ENCODE measurements at places on chromosomes 5 and 9.

DNA sequence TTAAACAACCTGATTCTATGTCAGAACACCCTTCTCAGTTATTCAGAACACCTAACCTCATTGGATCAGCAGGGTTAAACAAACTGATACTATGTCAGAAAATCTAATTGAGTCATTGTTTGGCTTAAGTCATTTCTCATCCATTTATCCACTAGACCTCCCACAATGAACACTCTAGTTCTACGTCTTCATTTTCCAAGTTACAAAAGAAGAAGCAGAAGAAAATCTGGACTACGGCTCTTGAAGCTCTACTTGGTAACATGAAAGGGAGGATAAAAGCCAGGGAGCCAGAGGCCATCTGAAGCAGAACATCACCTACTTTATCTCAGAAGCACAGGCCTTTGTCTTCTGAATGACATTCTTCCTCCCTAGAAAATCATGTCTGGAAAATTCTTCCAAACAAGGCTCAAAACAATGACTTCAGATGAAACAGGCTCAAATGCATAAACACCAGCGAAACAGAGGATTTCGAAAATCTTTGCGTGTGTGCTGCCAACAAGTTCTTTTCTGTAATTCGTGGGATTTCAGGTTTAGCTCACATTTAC is 35.4 kb upstream of the TGFBI start:
- no peak for DNase-seq

DNA sequence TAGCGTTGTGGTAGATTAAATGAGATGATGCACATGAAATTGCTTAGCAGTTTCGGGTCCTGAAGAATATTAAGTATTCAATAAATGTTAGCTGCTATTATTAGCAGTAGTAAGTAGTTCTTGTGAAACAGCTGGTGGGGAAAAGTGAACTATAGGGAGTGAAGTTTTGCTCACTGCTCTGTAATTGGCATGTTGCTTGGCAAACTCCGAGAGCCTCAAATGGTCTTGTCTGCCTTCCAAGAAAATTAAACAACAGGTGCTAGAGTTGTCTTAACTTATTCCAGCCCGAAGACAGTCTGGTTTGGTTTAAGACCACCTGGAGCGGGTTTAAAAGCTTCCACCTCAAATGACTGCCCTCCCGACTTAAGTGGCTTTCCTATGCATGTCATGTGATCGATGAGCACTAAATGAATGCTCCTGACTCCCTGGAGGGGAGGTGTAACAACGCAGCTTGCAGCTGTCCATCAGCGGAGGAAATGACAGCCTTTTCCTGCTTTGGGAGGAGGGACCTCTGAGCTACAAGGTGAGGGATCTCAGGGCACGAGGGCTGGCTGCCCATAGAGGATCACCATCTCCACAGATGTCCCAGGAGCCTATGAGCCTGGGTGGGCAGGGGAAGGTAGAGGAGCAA is 202.9 kb upstream of the PANK3 start:
- DNase-seq = no peak

DNA sequence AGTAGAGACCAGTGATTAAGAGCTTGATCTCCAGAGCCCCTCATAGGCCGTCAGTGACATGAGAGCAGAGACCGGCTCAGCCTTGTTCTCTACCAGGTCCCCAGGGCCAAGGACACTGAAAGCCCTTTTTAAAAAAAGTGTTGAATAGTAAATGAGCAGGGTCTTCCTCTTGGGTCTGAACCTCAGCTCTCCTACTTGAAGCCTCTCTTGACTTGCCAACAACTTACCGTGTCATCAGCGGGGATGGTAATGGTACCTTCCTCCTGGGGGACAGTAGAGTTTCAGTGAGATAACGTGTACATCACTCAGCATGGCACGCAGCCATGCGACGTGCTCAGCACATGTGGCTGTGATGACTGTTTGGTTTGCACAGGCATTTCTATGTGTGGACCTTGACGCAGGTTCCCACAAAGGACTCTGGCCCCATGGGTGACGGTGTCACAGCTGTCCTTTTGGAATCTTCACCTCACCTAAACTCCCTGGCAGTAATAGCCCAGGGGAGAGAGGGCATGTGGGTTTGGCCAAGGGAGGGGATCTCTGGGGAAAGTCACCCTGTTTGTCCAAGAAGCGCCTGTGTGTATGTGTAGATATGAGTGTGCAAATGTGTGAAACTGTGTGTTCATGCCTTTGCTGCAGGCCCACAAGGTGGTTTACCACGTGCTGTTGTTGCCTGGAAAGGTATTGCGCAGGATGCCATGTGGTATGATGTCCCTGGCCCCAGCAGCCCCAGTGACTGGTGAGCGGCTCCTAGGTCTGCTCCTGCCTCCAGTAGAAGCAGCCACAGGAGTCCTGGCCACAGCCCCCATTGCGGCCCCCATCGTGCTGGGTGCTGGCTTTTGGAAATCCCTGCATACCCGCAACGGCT is 18.7 kb downstream of the ERGIC1 start:
- no peak for DNase-seq

GRCh38 chr5:171475596-171475995 is 56.1 kb downstream of the FGF18 start:
- DNase-seq = no peak

DNA sequence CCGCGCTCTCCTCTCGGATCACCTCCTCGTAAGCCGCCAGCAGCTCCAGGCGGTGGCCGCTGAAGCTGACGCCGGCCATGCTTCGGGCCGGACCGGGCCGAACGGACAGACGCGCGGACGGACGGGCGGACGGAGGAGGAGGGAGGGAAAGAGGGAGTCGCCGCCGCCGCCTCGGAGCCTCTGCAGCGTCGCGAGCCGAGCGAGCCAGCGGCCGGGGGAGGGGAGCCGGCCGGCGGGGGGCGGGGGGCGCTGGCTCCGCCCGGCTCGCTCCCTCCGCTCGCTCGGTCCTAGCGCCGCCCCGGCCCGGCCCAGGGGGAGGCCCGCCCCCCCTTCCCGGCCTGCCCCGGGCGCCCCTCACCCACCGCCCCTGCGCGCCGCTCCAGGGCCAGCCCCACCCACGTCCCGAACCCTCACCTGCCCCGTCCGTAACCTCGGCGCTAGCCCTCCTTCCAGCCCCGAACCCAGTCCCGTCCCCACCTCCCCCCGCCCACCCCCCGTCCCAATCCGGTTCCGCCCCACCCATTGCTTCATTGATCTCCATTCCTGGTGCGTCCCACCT is at the start of gene DBN1:
Gene DBN1 (minus strand): TSS at position 192 of the 559 bp plus-strand sequence. CDS start 113 bp downstream, at position 79.
- no peak for DNase-seq

DNA sequence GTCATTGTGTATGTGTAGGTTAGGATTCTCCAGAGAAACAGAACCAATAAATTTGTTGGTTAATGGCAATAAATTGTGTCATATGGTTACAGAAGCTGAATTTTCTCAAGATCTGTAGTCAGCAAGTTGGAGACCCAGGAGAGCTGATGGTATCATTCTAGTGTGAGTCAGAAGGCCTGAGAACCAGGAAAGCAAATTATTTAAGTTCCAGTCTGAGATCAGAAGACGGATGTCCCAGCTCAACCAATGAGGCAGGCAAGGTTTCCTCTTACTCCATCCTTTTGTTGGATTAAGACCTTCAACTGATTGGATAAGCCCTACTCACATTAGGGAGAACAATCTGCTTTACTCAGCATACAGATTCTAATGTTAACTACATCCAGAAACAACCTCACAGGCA is 656.3 kb downstream of the ANXA1 start:
- DNase-seq = no peak

DNA sequence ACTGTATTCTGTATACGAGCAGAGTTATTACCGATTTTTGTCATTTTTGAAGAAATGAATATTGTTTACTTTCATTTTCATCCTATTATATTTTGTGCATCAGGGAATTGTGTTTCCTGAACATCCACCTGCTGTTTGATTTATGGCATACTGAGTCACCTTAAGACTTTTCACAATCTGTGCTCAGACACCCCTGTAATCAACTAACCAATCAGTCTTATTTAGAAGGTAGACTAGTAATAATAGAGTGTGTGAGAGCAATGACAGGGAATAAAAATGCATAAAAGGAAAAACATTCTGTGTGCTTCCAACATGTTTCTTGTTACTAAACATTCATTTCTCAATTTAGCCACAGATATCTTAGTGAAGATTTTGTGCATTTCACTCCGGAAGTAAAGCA is 1413.6 kb upstream of the ACO1 start:
- DNase-seq = no peak

- no peak for DNase-seq
These were observed 30.4 kb downstream of the RAB14 start for GRCh38 chr9:121171236-121171635.

DNA sequence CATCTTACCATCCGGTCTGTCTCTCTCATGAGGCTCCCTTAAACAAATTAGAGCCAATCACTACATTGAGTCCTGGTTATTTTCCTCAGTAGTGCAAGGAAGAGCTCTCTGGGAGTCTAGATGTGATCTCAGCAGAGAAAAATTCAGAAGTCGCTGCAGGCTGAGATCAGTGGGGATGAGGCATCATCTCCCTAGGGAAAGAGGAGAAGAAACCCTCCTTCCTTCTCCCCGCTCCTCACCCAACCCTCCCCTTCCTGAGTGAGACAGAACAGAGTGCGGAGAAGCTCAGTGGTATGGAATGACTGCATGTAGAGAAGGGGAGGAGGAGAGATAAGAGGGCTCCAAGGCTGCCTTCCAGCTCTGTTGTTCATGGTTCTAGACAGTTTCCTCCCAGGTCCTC is 80.5 kb downstream of the PAPPA start:
- peak; percentile 83 for DNase-seq

GRCh38 chr5:66796305-66797292 is 200.4 kb downstream of the MAST4 start:
- DNase-seq = no peak

DNA sequence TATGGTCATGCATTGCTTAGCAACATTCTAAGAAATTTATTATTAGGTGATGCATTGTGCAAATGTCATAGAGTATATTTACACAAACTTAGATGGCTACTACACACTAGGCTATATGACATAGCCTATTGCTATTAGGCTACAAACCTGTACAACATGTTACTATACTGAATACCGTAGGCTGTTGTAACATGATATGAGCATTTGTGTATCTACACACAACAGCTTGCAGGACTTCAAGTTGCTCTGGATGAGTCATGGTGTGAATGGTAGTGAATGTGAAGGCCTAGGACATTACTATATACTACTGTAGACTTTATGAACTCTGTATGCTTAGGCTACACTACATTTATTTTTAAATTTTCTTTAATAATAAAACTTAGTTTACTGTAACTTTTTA is 107.2 kb upstream of the MAMDC2 start:
- DNase-seq = no peak

DNA sequence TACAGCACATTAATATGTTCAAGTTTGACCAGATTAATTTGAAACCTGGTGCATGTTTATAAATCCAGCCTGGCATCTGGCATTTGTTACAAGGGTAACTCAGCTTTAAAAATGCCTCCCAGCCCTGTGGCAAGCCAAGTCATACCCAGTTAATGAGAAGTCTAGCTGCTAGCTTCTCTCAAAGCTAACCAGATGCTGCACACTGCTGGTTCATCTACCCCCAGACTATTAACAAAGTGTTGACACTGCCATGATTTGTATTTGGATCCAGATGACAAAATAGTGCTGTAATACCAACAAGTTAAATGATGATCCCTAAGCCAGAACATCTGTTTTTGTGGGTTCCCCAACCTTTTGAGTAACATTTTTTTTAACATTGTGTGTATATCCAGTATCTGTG is 573.7 kb upstream of the DAB2 start:
- no peak for DNase-seq

Measured in smooth muscle cell of the brain vasculature (primary cell).